Bronchial smooth muscle cell (primary cell): ENCODE measurements at places on chromosomes 7 and 10. TPM values are rescaled to one million over a fixed set of nuclear protein-coding genes. Genes with fewer than 3 reads are reported as not detected.

The NPSR1 gene
- not detected in 2 replicates for total RNA-seq

The TMEM273 gene
- total RNA-seq, result not detected in 2 replicates

The FKBP6 gene
- total RNA-seq, result not detected in 2 replicates

The LRRN3 gene
- total RNA-seq, result 1.4 and 2.1 TPM in 2 replicates

The PTCD1 gene
- total RNA-seq, result 6.3 and 6.6 TPM in 2 replicates

The KIAA1549 gene
- 0.52 and 0.63 TPM in 2 replicates for total RNA-seq

The CYP3A5 gene
- 3.1 and 3.9 TPM in 2 replicates for total RNA-seq

The SPDYE5 gene
- not detected in 2 replicates for total RNA-seq

The NXPH1 gene
- total RNA-seq, result not detected in 2 replicates

The NEUROG3 gene
- not detected in 2 replicates for total RNA-seq

The ARMC3 gene
- total RNA-seq, result not detected in 2 replicates

The PRTFDC1 gene
- 28.1 and 58.6 TPM in 2 replicates for total RNA-seq

The PRLHR gene
- total RNA-seq, result 0.09 TPM in 1 of 2 replicates, not detected in the other

The PVRIG gene
- total RNA-seq, result not detected in 2 replicates

The HABP2 gene
- not detected in 2 replicates for total RNA-seq

The PON3 gene
- total RNA-seq, result under 0.01 TPM in 1 of 2 replicates, not detected in the other

The FAM25C gene
- not detected in 2 replicates for total RNA-seq

The HNRNPF gene
- total RNA-seq, result 211 and 284 TPM in 2 replicates

The JCAD gene
- total RNA-seq, result 2.0 and 4.3 TPM in 2 replicates

The GPR22 gene
- not detected in 2 replicates for total RNA-seq

The RAPGEF5 gene
- total RNA-seq, result 0.95 and 1.3 TPM in 2 replicates

The GRM3 gene
- total RNA-seq, result not detected in 2 replicates

The TUBGCP2 gene
- total RNA-seq, result 62.6 and 70.2 TPM in 2 replicates

The TAS2R5 gene
- 0.43 and 0.79 TPM in 2 replicates for total RNA-seq

The OR2A5 gene
- total RNA-seq, result not detected in 2 replicates

The SKIDA1 gene
- 0.47 and 0.60 TPM in 2 replicates for total RNA-seq

The TRPV5 gene
- total RNA-seq, result not detected in 2 replicates

The SPDYE1 gene
- total RNA-seq, result under 0.01 TPM in 1 of 2 replicates, not detected in the other
